ENCODE measurements at places on chromosomes 2 and 18. TPM values are rescaled to one million over a fixed set of nuclear protein-coding genes. Genes with fewer than 3 reads are reported as not detected.

DNA sequence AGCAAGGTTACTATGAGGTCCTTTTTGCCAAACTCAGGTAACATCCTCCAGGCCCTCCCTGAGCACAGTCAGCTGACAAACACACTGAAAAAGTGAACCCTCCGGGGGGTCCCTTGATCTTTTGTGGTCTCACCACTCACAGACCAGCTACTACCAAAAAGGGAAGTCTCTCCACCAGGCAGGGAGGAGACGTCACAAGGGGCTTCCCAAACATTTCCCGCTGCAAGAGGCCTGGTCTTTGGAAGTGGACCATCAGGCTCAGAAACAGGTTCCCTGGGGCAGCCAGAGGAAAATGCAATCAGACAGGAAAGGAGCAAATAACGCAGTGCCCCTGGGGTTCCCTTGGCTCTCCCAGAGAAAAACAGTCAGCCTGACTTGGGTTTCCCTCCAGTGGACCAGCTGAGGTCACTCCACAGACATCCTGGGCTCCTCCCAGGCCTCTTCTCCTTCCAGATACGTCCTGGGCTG is 38.7 kb upstream of the POMC start:
- H3K27ac ChIP-seq, result no peak overlapping the region
- H3K36me3 ChIP-seq, result no peaks in the 10 kb centered on the region
- no peaks in the 10 kb centered on the region for H3K27me3 ChIP-seq
- peaks cover 25% of the 10 kb centered on the region for H3K4me1 ChIP-seq

GRCh38 chr18:48698707-48699106 is 159.9 kb downstream of the CTIF start:
- peaks cover 55% of the 10 kb centered on the region for H3K4me1 ChIP-seq
- no peak overlapping the region for H3K4me3 ChIP-seq
- peak overlapping the region; percentile 38 for H3K27ac ChIP-seq
- no peaks in the 10 kb centered on the region for H3K36me3 ChIP-seq
- H3K27me3 ChIP-seq, result no peaks in the 10 kb centered on the region

GRCh38 chr18:26307161-26307773 is 81.0 kb downstream of the TAF4B start:
- no peaks in the 10 kb centered on the region for H3K36me3 ChIP-seq
- H3K4me3 ChIP-seq, result no peak overlapping the region
- no peak for DNase-seq
- no peak overlapping the region for H3K27ac ChIP-seq

- no peak overlapping the region for H3K27ac ChIP-seq
- H3K4me3 ChIP-seq, result no peak overlapping the region
- no peaks in the 10 kb centered on the region for H3K36me3 ChIP-seq
- H3K4me1 ChIP-seq, result no peaks in the 10 kb centered on the region
- no peaks in the 10 kb centered on the region for H3K27me3 ChIP-seq
Measured at GRCh38 chr2:16238001-16238761, 297.8 kb downstream of the MYCN start.

DNA sequence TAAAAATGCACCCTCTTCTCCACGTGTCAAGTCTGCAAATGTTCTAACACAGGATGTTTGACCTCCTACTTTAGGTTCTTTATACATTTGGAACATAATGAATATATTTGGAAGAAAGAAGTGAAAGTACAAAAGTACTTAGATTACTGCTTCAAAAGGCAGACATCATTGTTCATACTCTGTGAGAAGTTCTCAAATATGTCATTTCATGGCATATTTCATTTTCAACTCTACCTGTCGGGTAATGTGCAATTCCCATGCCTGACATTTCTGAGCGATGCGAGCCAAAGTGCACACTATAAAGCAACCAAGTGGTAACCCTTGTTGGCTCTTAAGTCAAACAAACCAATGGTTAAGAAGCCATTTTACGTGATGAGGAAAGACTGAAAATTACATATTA is 7.0 kb downstream of the BUB1 start:
- no peak overlapping the region for H3K27ac ChIP-seq
- H3K36me3 ChIP-seq, result peaks cover 78% of the 10 kb centered on the region
- DNase-seq, result no peak

- H3K4me3 ChIP-seq, result no peak overlapping the region
- DNase-seq, result no peak
- H3K27ac ChIP-seq, result no peak overlapping the region
- no peaks in the 10 kb centered on the region for H3K4me1 ChIP-seq
- peaks cover 1% of the 10 kb centered on the region for H3K27me3 ChIP-seq
Measured at GRCh38 chr2:226756131-226756530, 43.5 kb downstream of the IRS1 start.

FBXO36 gene
- 1.1 TPM for total RNA-seq

IL36G gene
- total RNA-seq, result not detected

MOGAT1 gene
- total RNA-seq, result not detected
